ENCODE measurements at places on chromosomes 11 and 22. TPM values are rescaled to one million over a fixed set of nuclear protein-coding genes. Genes with fewer than 3 reads are reported as not detected.

- DNase-seq: no peak
These were observed 186.8 kb upstream of the CADM1 start for GRCh38 chr11:115691030-115691429.

YAP1 gene
- 10.5 TPM for total RNA-seq

- DNase-seq: no peak
These were observed 13.2 kb downstream of the BID start for GRCh38 chr22:17761138-17761488.

- no peak for DNase-seq
These were observed 386.2 kb downstream of the CADM1 start for GRCh38 chr11:115117956-115118493.

GRCh38 chr11:65430406-65431217 is 8.0 kb downstream of the NEAT1 start:
- DNase-seq: no peak

All from thymus (tissue), 14 donors.